ENCODE measurements at places on chromosomes 7 and 10.

DNA sequence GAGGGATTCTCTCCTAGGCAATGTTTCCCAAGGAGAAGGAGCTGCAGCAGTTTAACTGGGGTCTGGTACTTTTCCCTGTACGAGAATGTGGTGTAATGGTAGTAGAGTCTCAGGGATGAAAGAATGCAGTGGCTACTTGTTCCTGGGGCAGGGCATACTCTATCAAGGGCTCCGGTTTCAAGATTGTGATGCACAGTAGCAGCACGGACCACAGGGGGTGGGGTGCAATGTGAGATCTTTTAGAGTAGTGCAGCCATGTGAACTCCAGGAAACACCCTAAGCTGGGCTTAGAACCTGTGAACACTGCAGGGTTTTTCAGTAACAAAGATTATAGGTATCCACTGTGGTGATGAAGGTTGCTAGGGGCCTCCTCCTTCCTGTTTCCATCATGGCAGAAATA, 903.9 kb downstream of the NRG3 start:
- no peak for DNase-seq

- no peak for DNase-seq
Observed at GRCh38 chr10:77925795-77926565, 575 bp downstream of the DLG5 start.

GRCh38 chr7:45220846-45221618, 63.4 kb downstream of the RAMP3 start:
- DNase-seq = no peak

DNA sequence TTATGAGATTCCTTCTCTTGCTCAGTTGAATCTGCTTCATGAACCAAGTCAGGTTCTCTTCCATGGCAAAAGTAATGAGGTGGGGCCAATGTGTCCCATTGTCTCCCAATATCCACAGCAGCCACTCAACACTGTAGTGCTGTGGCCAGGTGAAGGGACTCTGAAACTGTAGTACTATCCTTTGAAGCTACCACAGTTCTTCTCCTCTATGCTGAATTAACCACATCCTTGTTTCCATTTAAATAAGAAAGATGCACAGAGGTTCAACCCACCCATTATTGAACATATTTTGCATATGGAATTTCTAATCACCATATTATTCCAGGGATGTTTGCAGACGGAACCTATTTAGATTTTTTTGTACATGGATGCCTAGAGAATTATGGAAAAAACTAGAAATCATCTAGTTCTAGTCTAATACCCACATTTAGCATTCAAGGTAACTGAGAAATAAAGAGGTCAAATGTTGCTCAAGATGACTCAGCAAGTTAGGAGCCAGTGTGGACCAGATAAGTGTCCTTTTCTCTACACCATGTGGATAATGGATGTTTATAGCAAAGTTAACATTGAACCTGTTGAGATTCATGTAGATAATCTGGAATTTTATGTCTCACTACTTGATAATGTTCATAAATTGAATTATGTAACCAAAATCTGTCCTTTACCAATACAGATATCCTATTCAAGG, 64.5 kb downstream of the LRRTM3 start:
- DNase-seq = no peak

- no peak for DNase-seq
Observed at GRCh38 chr10:6780008-6780677, 200.1 kb upstream of the PRKCQ start.

DNA sequence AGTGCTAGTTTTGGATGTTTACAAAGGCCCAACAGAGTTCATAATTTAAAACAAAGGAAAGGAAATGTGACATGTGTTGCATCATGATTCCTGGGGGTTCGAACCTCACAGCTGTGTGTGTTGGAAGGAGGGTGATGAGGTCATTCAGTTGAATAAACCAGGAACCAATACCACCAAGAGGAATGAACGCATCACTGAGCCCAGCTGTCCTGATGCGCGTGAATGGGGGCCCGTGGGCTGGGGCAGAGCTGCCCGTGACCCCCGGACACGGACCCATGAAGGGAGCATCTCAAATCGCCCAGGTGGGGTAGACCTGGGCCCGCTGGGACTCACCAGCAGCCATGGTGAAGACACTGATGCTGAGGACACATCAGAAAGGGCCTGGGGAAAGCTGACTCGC, 33.0 kb downstream of the BRI3 start:
- no peak for DNase-seq

GRCh38 chr7:109354000-109354399, 784.3 kb downstream of the DNAJB9 start:
- DNase-seq = no peak

DNA sequence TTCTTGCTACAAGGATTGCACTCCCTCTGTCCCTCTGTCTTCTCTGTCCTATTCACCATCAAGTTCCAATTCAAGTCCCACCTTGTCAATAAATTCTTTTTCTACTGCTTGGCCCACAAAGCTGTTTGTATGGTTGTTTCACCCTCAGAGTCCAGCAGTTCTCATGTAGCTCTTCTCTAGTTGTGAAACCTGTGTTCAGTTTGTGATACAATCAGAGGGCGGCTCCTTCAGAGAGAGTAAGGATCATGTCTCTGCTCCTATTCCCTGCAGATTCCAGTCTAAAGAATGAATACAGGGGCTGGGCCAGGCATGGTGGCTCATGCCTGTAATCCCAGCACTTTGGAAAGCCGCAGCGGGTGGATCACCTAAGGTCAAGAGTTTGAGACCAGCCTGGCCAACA, 126.6 kb upstream of the BET1 start:
- no peak for DNase-seq

GRCh38 chr7:41130086-41130485, 572.8 kb downstream of the INHBA start:
- DNase-seq = no peak
